ENCODE measurements at places on chromosomes 4 and X.
A peak's percentile ranks its signal among the peaks of the same experiment; 100 is the strongest.

DNA sequence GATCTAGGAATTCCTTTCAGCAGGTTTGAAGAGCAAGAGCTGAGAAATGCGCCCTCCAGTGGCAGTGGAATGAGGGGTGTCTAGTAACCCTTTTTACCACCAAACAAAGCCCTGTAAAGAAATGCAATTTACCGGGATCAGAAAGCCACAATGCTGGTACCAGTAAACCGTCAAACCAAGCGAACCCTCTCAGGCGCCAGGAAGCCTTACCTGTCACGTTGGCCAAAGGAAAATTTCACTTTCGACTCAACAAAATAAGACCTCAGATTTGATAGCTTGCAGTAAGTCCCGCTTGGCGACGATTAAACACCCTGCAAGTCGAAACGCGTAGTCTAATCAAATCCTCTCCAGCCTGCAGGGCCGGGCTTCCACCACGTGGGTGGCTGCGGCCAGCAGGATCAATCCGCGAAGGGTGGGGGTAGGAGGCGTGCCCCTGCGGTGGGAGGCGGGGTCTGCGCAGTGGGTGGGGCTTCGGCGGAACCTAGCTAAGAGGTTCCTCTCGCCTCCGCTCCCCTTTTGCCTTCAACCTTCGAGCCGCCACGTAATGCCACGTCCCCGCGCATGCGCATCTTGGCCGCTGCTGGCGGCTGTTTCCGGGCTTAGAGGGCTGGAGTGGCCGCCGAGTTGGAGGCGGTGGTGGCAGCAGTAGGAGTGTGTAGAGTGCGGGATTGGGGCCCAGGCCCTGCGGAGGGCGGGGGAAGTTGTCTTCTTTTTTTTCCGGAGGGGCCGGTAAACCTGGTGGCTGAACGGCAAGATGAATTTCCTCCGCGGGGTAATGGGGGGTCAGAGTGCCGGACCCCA, at the start of gene USO1:
Gene USO1, plus strand, starts transcription at position 512 of the 801 bp plus-strand sequence. Its CDS starts 243 bp downstream, at position 755.
- DNase-seq, result peak; percentile 99

- DNase-seq, result no peak
These were observed 14.9 kb downstream of the NSDHL start for GRCh38 chrX:152845618-152846240.

DNA sequence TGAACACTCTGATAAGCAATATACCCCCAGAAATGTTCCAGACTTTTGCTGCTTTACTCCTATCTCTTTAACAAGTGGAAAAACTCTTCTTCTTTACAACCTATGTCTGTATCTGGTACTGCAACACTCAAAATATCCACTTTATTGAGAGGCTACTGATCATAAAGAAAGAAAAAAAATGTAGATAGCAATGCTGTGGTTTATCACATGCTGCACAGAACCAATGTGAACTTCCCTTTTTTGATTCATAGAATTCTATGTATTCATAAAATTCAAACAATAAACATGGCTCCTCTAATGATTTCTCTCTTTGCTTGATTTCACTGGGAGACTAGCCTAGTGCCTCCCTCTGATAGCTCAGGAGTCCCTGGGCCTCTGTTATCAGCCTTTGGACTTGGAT, 223.5 kb downstream of the ZNF674 start:
- no peak for DNase-seq

GRCh38 chr4:127055357-127055756, 577.4 kb upstream of the INTU start:
- no peak for DNase-seq

DNA sequence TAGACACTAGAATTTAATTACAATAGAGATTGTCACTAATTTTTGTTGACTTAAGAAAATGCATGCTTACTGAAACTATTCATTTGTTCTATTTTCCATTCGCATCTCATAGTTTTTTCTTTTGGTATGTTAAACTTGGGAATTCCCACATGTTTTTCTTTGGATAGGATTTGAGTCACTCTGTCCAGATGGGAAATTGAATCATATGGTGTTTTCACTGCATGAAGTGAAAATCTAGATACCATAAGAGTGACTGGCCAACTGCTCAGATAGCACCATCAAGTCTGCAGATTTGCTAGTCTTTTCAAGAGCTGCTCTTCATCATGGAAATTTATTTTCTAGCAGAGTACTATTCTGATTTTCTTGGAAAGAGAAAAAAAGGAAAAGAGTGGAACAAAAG, 172.6 kb downstream of the FAM47B start:
- no peak for DNase-seq

DNA sequence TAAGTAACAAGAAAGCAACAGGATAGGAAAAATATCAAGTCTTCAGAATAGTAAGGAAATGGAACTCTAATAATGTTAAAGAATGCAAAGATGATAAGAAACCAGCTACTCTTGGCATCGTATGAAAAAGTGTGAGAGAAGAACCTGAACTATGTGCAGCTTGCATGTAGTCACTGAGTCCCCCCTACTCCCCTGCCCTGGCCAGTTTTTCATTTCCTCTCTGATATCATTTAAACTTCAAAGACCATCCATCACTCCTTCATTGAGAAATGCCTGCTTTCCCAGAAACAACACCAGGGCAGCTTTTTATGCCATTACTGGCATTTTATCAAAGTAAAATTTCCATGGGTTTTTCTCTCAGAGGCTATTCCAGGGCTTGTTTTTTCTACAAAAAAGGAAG, 28.1 kb downstream of the INPP4B start:
- no peak for DNase-seq

GRCh38 chrX:77785486-77786364, at the start of gene ATRX:
Gene ATRX (minus strand): TSS chrX:77786216. CDS start chrX:77786001, 215 bp downstream.
- DNase-seq, result peak; percentile 54

DNA sequence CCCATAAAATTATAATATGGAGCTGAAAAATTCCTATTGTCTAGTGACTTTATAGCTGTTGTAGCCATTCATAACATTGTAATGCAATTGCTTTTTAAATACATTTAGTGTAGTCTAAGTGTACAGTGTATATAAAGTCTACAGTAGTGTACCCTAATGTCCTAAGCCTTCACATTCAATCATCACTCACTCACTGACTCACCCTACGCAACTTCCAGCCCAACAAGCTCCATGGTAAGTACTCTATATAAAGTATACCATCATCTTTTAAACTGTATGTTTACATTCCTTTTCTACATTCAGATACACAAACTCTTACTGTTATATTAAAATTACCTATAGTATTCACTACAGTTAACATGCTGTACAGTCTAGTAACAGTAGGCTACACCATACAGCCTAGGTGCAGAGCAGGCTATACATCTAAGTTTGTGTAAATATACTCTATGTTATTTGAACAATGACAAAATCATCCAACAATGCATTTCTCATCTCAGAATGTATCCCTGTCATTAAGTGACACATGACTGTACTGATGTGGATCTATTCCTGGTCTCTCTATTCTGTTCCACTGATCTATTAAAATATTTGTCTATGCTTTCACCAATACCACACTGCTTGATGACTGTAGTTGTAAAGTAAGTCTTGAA, 33.7 kb downstream of the CLOCK start:
- no peak for DNase-seq

GRCh38 chr4:7816771-7817170, 122.9 kb downstream of the AFAP1 start:
- DNase-seq, result no peak

DNA sequence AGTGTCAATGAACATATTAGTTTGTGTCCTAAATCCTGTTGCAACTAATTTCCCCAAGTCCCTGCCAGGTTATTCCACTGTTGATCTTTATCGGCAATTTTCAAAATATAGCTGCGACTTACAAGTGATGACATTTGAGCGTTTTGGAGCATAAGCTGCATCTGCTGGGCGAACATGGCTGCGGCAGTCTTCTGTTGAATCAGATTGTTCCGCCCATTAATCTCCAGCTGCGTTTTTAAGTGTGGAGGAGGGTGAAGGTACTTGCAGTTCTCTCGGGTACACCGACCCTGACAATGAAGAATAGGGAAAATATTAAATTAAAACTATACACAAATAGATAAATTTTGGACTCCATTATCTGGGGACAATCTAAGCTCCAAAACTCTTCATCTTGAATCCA, 82.7 kb downstream of the MBNL3 start:
- no peak for DNase-seq

DNA sequence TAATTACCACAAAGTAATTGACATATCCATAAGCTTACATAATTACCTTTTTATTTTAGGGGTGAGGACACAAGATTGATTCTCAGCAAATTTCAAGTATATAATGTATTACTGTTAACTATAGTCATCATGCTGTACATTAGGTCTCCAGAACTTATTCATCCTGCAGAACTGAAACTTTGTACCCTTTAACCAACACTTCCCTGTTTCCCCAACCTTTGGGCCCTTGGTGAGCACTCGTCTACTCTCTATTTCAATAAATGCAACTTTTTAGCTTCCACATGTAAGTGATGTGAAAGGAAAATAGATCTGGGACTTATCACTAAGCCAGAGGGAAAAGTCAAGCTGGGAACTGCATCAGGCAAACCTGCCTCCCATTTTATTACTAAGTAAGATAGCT, 33.6 kb upstream of the CCNG2 start:
- no peak for DNase-seq

DNA sequence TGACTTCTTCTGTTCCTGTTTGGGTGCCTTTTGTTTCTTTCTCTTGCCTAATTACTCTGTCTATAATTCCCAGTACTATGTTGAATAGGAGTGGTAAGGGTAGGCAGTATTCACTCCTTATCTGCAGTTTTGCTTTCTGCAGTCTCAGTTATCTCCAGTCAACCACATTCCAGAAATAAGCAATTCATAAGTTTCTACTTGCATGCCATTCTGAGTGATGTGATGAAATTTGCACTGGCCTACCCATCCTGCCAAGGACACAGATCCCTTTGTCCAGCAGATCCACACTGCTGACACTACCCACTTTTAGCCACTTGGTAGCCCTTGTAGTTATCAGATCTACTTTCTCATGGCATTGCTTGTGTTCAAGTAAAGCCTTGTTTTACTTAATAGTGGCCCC, 971.6 kb upstream of the INTU start:
- DNase-seq, result no peak

GRCh38 chr4:762211-763190, 56.9 kb downstream of the PCGF3 start:
- no peak for DNase-seq

- DNase-seq, result no peak
These were observed 35.6 kb downstream of the BCLAF3 start for GRCh38 chrX:19955306-19955705.

- no peak for DNase-seq
These were observed 58.4 kb upstream of the CBR4 start for GRCh38 chr4:169068423-169068822.
